ENCODE measurements at places on chromosomes 3 and 15.
A peak's percentile ranks its signal among the peaks of the same experiment; 100 is the strongest.

GRCh38 chr15:42145546-42146455 lies 10.6 kb downstream of the PLA2G4F start:
- no peak for DNase-seq

DNA sequence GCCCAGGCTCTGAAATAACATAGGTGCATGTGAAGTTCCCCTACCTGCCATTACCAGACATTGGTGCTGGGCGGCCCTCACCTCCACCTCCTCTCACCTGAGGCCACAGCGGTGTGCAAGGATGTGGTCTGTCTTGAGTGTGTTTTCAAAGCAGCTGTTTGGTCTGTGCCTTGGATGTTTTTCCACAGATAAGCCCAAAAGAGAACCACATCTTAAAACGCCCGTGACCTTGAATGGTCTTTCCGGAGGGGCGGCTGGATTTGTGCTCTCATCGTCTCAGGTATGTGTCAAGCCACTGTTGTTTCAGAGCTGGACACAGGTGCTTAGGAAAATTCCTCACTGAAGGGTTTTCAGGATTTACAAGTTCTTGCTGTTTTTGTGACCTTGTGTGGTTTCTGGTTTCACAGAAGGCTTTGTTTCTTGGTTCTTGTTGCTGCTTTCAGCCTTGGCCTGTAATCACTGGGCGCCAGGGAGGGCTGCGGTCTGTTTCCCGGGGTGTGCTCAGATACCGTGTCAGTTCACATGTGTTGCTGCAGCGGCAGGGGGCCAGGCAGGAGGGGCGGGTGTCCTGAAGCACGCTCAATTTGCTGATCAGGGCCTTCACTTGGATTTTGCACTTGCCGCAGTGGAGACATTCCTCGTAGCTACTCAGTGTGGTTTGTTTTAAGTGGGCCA lies 128.4 kb downstream of the IGF1R start:
- no peak for DNase-seq

- no peak for DNase-seq
These were observed 263.2 kb upstream of the TGFBR2 start for GRCh38 chr3:30343067-30343831.

GRCh38 chr3:154275965-154276364 lies 48.3 kb downstream of the DHX36 start:
- no peak for DNase-seq

GRCh38 chr3:145716519-145716918 lies 444.5 kb downstream of the PLOD2 start:
- DNase-seq: no peak

DNA sequence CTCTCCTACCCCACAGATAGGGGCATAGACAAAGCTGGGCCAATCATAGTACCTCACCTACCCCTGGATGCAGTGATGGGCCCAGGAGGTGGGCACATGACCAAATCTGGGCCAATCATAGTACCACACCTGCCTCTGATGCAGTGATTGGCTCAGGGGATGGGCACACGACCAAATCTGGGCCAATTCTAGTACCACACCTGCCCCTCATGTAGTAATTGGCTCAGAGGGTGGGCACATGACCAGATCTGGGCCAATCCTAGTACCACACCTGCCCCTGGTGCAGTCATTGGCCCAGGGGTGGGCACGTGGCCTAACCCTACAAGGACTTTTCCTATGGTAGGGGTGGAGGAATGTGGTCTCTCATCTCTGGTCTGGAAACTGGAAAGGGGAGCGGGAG lies 56.9 kb upstream of the MEF2A start:
- DNase-seq: no peak

DNA sequence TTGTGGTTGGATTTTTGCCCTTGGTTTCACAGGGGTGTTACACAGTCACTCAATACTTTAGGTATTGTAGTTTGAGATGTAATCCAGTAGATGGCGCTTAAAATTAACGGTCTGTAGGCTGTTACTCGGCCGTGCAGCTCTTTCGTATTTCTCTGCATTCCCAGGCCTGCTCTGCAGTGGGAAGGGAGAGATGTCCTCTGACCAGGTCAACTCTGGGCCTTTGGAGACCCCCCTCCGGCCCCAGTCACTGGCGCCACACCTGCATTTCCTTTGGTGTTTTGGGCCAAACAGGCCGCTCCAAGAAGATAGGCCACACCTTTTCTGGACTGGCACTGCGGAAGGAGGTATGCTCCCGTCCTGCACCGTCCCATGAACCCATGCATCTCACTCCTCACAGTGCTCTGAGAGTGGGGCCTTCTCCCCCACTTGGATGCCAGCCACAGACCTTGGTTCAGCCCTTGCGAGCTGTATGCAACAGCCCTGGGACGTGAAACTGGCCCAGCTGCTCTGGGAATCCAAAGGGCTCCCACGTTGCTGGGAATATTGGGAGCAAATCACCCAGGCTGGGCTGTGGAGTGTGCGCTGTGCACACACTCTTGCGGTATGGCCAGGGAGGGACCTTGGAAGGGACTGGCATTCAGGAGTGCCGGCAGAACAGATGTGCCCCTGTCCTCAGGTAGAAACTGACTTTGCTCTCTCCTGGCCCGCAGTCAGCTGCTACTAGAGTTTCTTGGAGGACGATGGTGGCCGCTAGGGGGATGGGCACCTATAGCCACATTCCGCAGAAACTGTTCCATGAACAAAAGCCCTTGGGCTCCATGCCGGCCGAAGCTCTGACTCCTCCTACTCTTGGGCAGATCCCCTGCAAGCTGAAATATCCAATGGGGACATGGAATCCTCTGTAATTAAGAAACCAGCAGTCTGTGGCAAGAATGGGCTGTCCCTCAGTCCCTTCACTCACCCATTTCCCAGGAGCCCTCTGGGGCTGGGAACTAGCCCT lies 410.5 kb upstream of the CADM2 start:
- DNase-seq: no peak

- no peak for DNase-seq
These were observed 25.1 kb upstream of the BCL2L10 start for GRCh38 chr15:52137432-52138357.

GRCh38 chr3:135809021-135809634 lies 156.4 kb upstream of the PPP2R3A start:
- DNase-seq: no peak

DNA sequence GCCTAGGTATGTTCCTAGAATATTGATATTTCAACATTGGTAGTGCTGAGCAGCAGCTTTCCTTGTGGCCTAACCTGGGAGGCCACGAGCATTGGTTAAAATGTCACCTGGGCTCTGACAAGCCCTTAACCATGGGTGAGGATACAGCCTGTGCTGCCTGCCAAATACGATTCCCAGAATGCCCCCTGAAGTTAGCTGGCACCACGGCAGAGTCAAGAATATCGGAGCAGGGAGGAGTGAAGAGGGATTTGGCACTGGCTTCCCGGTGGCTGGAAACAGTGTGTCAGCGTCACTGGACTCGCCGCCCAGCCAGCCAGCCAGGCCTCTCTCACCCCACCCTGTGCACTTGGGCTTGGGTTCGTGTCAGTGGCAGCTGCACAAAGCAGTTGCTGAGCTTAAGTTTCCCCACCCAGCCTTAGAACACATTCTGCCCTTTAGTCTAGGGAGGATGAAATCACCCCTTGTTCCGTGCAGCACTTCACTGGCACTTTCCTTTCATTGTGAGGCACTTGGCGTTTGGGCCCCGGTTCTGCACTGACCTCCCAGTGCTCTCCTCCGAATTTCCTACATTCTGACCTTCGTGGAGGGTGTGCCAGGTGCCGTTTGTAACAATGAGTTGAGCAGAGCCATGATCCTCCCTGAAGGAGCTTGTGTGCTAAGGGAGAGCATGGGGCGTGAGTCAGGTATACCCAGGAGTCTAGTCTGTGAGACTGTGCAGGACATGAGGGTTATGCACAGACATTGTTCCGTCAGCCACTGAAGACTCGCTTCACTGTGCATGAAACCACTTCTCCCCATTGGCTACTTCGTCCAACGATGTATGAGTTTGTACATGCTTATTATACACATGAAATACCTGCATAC lies 152.8 kb upstream of the BHLHE40 start:
- no peak for DNase-seq

DNA sequence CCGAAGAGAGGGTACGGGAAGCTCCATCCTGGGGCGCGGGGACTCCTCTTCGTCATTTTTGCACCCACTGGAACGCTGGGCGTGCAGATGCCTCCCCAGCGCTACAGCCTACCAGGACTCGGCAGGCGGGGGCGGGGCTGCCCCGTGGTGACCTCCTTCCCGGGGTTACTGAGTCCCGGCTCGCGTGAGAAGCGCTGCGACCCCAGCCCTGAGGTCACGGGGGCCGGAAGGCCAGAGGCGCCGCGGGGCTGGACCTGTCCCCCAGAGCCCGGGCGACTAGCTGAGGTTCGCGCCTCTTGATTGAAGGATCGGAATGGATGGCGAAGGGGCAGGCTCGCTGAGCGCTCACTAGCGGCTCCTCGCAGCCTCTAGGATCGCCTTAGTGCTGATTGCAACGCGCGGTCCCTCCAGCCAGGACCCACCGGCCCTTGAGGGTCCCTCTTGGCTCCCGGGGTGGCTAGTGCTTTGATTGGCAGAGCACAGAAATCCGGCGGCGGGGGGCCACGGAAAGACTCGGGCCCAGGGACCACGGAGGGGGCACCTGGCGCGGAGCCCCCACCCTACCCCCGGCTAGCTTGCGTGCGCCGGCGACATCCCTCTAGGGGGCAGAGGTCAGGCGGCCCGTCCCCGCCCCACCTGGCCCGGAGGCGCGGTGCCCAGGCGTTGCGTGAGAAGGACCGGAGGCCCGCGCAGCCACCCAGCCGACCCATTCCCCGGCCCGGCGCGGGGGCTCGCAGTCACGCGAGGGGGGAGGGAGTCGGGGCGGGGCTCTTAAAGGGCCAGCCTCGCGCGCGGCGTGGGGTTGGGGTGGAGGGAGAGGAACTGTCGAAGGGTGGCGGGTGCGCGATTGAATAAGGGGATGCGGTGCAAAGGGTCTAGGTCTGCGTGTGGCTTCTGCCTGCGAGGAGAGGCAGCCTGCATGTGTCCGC lies 781 bp upstream of the CYP1A1 start:
- peak; percentile 72 for DNase-seq

GRCh38 chr3:180325958-180326357 lies 276.0 kb upstream of the TTC14 start:
- no peak for DNase-seq

GRCh38 chr3:186551387-186551786 lies 7.2 kb upstream of the CRYGS start:
- DNase-seq: no peak

DNA sequence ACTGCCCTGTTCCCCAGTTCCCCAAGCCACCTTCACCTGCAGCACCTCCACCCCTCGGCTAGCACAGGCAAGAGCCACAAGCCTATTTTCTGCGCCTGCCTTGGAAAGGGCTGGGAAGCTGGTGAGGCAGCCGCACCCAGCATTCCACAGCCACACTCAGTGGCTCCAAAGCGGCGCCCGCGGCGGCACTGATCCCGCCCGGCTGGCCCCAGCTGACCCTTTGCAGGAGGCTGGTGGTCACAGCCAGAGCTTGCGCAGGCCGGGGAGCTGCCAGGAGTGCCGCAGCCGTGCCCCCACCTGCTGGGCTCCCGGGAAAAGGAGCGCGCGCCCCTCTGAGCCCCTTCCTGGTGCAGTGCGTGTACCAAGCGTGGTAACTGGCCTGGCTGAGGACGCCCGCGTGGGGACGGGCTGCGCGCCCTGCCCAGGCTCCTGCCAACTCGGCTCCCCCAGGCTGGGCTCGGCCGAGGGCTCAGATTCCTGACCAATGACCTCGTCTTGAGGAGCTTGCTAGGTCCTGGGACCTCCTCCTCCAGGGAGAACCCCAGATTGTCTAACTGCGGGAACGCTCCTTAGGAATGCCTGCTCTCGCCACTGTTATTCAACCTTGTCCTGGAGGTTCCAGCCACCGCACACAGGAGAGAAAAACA lies 13.3 kb downstream of the GRAMD2A start:
- no peak for DNase-seq

DNA sequence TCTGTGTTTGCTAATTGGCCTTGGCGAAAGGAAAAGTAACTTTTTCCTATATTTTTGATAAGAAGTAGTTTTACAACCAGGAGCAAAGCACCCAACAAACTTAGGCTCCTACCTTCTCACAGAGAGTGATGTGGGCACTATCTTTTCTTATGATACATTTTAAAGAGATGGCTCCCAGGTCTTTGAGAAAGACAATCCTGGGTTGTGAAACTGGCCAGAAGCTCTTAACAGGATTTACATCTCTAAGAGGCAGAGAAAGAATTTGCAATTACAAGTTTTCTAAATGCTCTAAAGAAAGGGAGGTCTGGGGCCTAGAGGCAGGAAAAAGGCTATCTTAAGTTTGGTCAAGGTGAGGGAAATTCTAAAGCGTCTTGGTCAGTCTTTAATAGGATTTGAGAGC lies 609.7 kb downstream of the VGLL3 start:
- DNase-seq: no peak

DNA sequence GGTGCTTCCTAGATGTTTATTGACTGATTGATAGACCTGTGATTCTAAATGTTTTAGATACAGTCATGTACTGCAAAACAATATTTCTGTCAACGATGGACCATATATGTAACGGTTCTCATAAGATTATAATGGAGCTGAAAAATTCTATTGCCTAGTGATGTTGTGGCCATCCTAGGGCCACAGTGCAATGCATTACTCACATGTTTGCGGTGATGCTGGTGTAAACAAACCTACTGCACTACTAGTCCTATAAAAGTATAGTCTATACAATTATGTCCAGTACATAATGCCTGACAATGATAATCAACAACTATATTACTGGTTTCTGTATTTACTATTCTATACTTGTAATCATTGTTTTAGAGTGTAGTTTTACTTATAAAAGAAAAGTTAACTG lies 46.8 kb downstream of the CHST2 start:
- DNase-seq: no peak

DNA sequence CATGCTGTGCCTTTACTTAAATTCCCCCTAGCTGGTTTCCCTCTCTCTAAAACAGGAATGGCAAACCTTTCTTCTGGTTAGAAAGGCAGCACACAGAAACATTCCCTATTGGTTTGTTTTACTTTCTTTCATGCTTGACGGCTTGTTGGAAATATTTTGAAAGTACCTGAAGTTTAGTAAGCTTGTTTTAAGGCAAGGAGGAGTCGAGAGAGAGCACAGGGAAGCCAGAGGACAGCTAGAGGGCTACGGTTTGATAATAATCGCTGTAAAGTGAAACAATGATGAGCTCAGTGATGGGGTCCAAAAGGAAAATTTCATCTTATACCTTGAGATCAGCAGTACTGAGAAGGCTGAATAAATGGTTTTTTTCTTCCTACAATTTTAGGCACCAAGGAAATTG lies 64.1 kb downstream of the ATP13A4 start:
- no peak for DNase-seq

- DNase-seq: no peak
These were observed 28.3 kb downstream of the MASP1 start for GRCh38 chr3:187263270-187263669.

- DNase-seq: no peak
These were observed 56.4 kb upstream of the RASGRP1 start for GRCh38 chr15:38620851-38621594.

DNA sequence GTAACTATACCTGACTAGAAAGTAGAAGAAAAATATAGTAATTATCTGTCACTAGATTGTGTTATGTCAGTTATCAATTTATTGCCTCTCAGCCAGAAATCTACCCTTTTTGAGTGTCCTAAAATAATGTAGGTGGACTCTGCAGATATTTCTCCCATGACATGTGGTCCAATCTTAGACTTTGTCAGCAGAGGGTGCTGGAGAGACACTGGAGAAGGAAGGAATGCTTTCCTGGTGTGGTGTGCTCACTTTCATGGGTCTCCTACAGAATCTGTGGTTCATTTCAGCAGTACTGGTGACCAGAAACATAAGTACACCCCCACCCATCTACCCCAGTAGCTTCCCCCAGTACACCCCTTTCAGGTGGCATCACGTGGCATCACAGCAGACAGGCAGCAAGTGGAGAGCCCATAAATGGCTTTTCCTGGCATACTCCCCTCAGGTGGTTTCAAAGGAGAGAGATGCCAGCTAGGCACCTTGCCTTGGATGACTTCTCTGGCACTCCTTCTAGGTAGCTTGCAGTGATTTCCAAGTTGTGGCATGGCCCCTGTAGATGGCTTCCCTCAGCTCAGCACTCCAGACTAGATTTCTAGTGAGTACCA lies 114.7 kb downstream of the GADL1 start:
- peak; percentile 5 for DNase-seq

Measured in activated CD4-positive, alpha-beta T cell treated with anti-CD3 and anti-CD28 coated beads, Interleukin-2, amount 50 U/mL, for 48 hours (primary cell).